Cortex of kidney (tissue), 1 donor: ENCODE measurements at places on chromosomes 12 and 14.

DNA sequence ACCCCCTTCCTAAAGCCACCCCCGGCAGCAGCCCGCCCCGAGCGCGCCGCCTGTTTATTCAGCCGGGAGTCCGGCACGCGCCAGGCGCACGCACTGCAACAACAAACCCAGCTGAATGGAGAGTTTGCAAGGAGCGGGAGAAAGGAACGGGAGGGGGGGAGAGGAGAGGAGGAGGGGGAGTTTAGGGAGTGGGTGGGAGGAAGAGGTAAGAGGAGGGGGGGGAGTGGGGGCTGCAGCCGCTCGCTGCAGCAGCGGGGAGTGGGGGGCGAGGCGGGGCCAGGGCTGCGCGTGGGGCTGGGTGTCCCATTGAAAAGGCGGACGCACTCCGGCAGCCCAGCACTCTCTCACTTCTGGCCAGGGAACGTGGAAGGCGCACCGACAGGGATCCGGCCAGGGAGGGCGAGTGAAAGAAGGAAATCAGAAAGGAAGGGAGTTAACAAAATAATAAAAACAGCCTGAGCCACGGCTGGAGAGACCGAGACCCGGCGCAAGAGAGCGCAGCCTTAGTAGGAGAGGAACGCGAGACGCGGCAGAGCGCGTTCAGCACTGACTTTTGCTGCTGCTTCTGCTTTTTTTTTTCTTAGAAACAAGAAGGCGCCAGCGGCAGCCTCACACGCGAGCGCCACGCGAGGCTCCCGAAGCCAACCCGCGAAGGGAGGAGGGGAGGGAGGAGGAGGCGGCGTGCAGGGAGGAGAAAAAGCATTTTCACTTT is at the start of gene ASCL1:
Gene ASCL1 (plus strand): TSS at position 336 of the 712 bp plus-strand sequence. CDS start 571 bp downstream, outside the sequence.
- DNase-seq: no peak

- DNase-seq: no peak
Observed at GRCh38 chr14:82451675-82452074, 918.0 kb upstream of the SEL1L start.

GRCh38 chr12:45543887-45544286 is 185.6 kb upstream of the ARID2 start:
- no peak for DNase-seq

- no peak for DNase-seq
Observed at GRCh38 chr12:113332688-113333417, 2.1 kb downstream of the SLC8B1 start.

DNA sequence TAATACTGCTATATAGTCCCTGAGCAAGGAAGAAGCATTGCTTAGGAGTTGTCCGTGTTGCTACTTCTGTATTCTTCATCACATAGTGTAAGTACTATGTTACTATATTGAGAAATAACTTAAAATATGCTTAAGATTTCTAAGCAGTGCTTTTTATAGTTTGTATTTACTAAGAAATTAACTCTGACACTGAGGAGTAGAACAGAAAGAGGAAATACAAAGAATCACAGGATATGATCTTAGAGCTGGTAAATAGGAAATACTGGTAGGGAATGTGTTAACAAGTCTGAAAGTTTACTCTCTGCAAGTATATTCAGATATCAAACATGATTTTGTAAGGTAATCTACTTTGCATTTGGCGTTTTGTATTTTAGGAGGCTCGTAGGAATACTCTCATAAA is 15.5 kb downstream of the XPOT start:
- DNase-seq: no peak
